NCI-H82 (cell line): ENCODE measurements at places on chromosomes 4 and X.

DNA sequence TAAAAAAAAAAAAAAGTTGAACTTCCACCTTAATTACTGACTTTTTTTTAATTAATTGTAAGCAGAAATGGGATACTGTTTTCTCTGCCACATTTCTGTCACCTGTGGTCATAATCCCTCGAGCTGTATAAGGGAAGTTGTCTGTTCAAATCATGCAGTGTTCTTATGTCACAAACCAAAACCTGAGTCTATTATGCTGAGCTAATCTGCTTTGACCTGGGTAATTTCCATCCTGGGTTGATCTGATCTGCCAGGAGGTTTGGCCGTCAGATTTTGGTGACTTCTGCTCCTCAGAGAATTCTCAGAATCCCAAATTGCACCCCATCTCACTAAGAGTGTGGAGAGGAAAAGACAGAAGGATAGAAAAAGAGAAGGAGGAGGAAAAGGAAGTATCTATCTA, 683.1 kb downstream of the KCTD8 start:
- peak; percentile 65 for DNase-seq

DNA sequence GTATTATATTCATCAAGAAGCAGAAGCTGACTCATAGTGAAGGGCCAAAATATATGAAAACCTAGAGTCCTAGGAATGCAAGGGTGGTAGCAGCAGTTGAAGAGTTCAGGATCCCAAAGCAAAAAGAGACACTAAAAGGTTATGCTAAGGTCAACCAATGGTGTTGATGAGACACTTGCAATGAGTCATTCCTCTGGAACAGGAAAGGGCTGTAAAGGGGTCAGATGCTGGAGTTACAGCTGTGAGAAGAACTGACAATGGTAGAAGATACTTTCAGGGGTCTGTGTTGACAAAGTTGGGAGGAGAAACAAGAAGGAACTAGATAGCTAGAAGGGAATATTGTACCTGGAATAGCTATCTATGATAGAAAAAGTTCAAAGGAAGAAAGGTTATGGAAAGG, 47.5 kb downstream of the ZGRF1 start:
- no peak for DNase-seq

DNA sequence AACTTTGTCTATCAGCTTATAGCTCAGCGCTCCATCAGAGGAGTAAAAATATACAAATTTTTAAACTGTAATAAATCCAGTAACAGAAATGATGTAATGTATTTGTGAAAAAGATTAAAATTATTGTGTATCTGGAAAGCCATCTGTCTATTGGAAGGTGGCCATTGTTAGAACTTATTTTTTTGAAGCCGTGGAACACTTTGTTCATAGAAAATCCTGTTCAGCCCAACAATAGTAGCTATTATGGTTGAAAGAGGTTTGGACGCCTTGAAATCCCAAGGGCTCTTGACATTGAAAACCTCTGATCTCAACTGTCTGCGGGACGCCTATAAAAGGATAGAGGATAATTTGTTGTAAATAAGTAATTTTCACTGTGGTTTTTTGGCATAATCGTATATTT, 98.3 kb downstream of the RAPGEF2 start:
- no peak for DNase-seq

DNA sequence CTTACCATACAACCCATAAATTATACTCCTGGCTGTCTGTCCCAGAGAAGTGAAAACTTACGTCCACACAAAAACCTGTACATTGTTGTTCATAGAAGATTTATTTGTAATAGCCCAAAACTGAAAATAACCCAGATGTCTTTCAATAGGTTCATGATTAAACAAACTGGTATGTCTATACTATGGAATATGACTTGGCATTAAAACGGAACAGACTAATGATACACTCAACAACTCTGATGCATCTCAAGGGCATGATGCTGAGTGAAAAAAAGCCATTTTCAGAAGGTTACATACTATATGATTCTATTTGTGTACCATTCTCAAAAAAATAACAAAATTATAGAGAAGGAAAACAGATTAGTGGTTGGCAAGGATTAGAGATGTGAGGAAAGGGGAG, 11.6 kb upstream of the MND1 start:
- DNase-seq, result no peak

DNA sequence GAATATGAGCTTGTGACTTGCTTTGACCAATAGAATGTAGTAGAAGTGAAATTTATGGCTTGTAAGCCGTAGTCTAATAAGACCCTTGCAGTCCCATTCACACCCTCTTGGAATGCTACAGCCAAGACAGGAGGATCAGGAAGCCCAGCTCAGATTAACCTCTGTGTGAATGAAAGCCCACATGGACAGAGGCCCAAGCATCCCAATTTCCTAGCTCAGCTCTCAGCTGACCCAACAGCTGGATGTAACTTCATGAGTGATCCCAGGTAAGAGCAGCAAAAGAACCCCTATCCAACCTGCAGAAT, 12.8 kb upstream of the PPM1K start:
- DNase-seq, result peak; percentile 3

DNA sequence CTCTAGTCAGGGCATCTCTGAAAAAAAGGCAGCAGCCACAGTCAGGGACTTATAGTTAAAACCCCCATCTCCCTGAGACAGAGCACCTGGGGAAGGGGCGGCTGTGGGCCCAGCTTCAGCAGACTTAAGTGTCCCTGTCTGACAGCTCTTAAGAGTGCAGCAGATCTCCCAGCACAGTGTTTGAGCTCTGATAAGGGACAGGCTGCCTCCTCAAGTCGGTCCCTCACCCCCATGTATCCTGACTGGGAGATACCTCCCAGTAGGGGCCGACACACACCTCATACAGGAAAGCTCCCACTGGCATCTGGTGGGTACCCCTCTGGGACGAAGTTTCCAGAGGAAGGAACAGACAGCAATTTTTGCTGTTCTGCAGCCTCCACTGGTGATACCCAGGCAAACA, 129.0 kb downstream of the ANXA5 start:
- DNase-seq, result no peak

GRCh38 chr4:157674699-157675098, 454.2 kb downstream of the GRIA2 start:
- no peak for DNase-seq

- no peak for DNase-seq
Observed at GRCh38 chrX:148120151-148120550, 139.0 kb downstream of the FMR1NB start.

DNA sequence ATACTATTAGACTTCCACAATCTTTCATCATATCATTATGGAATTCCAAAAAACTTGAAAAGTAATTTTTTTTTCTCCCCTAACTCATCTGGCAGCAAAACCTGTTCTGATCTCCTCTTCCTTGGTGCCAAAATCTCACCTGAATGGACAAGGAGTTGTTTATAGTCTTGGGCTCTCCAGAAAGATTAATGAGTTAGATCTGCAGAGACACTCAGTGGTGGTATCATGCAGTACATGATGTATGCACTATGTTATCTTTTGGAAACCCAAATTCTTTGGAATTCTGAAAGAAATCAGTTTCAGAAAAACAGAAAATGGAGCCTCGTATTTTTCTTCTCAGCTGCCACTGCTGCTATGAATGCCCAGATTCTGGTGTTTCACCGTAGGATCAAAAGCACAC, 11.7 kb downstream of the GPM6B start:
- no peak for DNase-seq

DNA sequence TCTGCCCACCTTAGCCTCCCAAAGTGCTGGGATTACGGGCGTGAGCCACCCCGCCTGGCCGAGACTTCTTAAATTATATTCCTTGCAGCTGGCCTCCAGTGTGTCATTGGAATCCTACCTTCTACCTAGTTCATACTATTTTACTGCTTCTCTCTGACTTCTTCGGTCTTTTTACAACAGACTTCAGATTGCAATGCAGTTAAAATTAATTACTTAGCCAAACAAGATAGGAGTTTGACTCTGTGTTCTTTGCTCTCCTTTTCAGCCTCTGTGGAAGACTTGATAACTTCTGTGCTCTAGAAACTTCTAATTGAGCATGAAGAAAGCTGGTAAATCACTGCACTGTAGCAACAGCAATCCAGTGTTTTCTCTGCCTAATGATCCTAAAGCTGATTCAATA, 199.5 kb downstream of the GASK1B start:
- DNase-seq, result no peak

- no peak for DNase-seq
Observed at GRCh38 chr4:118920247-118920646, 31.6 kb downstream of the SYNPO2 start.

GRCh38 chr4:163295138-163295537, 37.3 kb downstream of the NPY1R start:
- DNase-seq, result peak; percentile 8

GRCh38 chr4:187903700-187904099, 91.9 kb upstream of the ZFP42 start:
- no peak for DNase-seq

DNA sequence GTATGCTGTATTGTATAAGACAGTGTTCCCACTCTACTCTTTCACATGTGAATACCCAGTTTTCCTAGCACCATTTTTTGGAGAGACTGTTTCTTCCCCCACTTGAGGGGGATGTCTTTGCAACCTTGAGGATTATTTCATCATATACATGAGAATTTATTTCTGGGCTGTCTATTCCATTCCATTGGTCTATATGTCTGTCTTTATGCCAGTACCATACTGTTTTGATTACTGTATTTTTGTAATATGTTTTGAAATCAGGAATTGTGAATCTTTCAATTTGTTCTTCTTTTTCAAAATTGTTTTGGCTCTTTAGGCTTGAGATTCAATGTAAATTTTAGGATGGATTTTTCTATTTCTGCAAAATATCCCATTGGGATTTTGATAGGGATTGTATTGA, 15.8 kb upstream of the LHFPL1 start:
- no peak for DNase-seq

DNA sequence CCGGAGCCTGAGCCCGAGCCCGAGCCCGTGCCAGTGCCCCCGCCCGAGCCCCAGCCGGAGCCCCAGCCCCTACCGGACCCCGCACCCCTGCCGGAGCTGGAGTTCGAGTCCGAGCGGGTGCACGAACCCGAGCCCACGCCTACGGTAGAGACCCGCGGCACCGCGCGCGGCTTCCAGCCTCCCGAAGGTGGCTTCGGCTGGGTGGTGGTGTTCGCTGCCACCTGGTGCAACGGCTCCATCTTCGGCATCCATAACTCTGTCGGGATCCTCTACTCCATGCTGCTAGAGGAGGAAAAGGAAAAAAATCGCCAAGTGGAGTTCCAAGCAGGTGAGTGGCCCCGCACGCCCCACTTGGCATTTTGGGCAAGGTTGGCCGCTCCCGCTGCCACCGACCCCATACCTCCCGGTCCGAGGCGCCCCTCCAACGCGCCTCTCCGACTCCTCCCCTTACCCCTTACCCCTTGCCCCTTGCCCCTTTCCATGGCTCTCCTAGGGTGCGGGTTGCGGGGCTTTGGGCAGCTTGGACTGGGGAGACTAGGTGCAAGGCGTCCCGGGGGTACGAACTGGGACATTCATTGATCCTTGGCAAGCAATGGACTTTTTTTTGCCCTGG, 553 bp downstream of the SLC16A2 start:
- DNase-seq, result no peak

DNA sequence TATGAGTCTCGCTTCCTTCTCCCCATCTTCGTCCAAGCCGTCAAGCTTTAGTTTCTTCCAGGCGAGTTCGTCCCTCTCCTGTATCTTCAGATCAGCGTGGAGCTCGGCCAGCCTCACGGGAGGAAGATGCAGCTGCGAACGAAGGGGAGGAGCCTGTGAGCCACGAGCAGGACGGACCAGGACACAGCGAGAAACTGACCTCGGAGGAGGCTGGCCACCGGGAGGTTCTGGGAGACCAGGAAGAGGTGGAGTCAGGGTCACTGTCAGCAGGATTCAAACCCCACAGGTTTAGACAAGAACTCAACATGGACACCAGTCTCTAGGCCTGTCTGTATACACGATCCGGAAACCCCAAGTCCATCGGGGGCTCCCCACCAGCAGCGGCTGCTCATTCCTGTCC, 7.3 kb downstream of the LRPAP1 start:
- no peak for DNase-seq
